Fibroblast of skin of left quadriceps (primary cell): ENCODE measurements at places on chromosomes 3 and 15.

DNA sequence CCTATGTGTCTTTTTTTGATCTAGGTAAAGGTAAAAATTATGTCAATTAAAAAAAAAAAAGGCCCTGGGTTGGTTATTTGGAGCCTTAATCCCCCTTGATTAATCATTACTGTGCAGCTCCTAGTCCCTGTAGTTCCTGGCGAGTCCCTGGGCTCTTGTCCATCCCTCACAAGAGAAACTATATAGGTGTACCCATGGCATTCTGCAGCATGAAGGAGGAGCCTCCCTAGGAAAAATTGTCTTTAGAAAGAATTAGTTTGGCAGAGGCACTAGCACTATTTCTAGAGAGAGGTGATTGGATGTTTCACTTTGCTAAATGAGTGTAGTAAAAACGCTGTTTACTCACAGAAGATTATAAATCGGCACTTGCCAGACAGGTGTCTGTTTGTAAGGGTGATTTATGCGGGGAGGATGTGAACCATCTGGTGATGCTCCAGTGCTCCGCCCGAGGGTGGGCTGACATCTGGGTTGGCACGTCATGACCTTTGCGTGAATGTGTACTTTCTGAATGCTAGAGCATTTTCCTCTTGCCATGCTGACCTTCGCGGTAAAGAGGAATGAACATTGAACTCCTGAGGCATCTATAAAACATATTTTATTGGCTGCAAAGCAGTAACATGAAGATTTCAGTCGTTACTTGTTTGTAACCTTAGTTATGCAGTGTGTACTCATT lies 12.6 kb downstream of the PLCL2 start:
- DNase-seq, result no peak

- no peak for DNase-seq
Measured at GRCh38 chr15:57819646-57820045, 113.1 kb downstream of the POLR2M start.

GRCh38 chr3:152405915-152406802 lies 137.4 kb downstream of the MBNL1 start:
- DNase-seq, result peak; percentile 94

- no peak for DNase-seq
Measured at GRCh38 chr3:117726776-117727175, 1017.2 kb downstream of the TUSC7 start.
